Neural progenitor cell (in vitro differentiated cells): ENCODE measurements at places on chromosomes 6 and 20.
A peak's percentile ranks its signal among the peaks of the same experiment; 100 is the strongest.

- peak overlapping the region; percentile 60 for H3K27ac ChIP-seq
- H3K4me1 ChIP-seq, result peaks cover 27% of the 10 kb centered on the region
- DNase-seq, result peak; percentile 83
- H3K36me3 ChIP-seq, result no peaks in the 10 kb centered on the region
- H3K27me3 ChIP-seq, result no peaks in the 10 kb centered on the region
These were observed 353 bp downstream of the TRAM2 start for GRCh38 chr6:52576392-52577021.

DNA sequence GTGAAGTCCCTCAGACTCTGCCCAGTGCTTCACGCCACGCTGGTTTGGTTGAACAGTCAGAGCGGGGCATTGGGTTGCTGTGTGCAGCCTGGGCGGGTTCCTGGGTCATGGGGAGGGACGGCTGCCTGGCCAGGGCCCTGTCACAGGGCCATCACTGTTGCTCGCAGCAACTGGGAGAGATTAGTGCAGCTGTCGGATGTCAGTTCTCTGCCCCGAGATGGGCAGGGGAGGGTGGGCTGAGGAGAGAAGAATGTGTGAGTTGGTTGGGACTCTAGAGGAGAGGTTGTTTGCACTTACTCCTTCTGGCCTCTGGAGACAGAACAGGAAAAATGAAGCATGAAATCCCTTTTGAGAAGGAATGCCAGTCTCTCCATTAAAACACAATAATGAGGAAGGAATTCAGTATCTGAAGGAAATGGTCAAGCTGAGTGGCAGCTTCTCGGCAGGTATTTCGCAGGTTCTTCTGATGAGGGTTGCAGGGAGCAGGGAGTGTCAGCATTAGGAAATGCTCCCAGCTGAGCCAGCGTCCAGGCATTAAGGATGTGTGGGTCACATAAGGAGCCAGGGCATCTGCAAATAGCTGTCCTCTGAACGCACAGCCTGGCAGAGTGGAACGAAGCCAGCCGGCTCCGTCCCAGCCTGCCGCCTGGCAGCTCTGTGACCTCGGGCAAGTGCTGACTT lies 95.9 kb downstream of the SSR1 start:
- peak; percentile 82 for DNase-seq
- H3K4me3 ChIP-seq, result no peak overlapping the region
- peak overlapping the region; percentile 5 for H3K27ac ChIP-seq
- no peaks in the 10 kb centered on the region for H3K36me3 ChIP-seq
- H3K4me1 ChIP-seq, result peaks cover 36% of the 10 kb centered on the region
- no peaks in the 10 kb centered on the region for H3K27me3 ChIP-seq

GRCh38 chr6:35706468-35706867 lies 17.8 kb upstream of the FKBP5 start:
- no peak for DNase-seq
- no peaks in the 10 kb centered on the region for H3K36me3 ChIP-seq
- no peak overlapping the region for H3K27ac ChIP-seq
- H3K27me3 ChIP-seq, result no peaks in the 10 kb centered on the region

GRCh38 chr20:41572010-41572572 lies 46.1 kb downstream of the CHD6 start:
- no peaks in the 10 kb centered on the region for H3K36me3 ChIP-seq
- no peaks in the 10 kb centered on the region for H3K27me3 ChIP-seq
- DNase-seq, result no peak

DNA sequence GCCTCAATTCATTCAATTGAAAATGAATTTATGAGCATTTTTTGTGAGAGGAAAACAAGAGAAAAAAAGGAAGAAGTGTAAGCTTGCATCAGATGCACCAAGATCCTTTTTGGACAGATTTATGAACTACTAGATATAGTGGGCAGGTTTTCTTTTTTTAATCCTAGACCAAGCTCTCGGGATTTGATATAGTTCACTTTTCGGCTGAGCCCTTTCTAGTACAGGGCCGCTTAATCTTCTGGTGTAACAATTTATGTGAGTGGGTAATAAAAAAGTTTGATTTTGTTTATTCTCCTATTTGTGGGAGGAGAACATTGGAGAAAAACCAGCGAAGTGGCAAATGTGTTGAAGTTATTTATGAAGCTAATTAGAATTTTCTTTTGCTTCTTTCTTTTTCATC lies 538.0 kb downstream of the UTRN start:
- H3K36me3 ChIP-seq, result peaks cover 3% of the 10 kb centered on the region

DNA sequence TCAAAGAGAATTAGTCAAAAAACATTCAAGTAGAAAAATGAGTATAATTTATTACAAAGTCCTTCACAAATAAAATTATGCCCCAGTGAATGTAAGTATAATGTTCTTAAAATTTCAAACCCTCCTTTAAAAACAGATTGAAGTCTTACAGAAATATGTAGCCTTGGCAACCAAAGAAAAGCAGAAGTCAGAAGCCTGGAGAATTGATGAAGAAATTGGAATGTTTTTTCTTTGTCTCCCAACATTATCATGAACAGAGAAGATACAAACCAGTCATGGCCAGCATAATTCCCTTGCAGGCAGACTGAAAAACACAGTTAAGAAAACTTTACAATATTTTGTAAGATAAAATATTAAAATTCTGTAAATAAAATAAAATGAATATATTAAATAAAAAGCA lies 221.9 kb downstream of the TBC1D32 start:
- H3K4me3 ChIP-seq, result no peak overlapping the region
- H3K27ac ChIP-seq, result no peak overlapping the region
- no peaks in the 10 kb centered on the region for H3K4me1 ChIP-seq
- no peaks in the 10 kb centered on the region for H3K36me3 ChIP-seq
- H3K27me3 ChIP-seq, result no peaks in the 10 kb centered on the region

DNA sequence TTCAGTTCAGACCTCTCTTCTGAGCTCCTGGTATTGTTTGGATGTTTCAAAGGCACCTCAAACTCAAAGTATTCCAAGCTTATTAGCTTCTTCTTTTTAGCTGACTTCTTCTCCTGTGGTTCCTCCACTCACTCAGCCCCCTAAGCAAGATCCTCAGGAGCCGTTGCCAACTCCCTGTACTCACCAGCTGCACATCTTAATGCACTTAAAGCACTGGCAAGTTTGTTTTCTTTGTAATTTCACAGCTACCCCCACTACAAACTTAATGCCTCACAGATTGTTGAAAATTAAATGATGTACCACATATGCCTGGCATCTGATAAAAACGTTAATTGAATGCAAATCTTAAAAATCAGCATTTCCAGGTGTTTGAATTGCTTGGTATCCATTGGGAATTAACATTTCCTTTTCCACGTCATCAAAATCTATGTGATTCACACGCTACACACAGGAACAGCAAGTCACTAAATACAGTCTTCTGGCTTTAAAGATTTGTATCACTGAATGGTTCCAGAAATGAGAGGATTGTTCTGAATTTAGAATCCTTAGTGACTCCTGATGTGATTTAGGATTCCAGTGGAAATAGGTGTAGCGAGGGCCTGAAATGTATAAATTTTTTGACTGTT lies 24.5 kb downstream of the CALHM6 start:
- DNase-seq, result no peak
- H3K4me3 ChIP-seq, result no peak overlapping the region
- H3K27ac ChIP-seq, result no peak overlapping the region
- no peaks in the 10 kb centered on the region for H3K27me3 ChIP-seq

GRCh38 chr20:9884666-9885065 lies 45.8 kb upstream of the PAK5 start:
- no peaks in the 10 kb centered on the region for H3K36me3 ChIP-seq
- H3K27me3 ChIP-seq, result no peaks in the 10 kb centered on the region

DNA sequence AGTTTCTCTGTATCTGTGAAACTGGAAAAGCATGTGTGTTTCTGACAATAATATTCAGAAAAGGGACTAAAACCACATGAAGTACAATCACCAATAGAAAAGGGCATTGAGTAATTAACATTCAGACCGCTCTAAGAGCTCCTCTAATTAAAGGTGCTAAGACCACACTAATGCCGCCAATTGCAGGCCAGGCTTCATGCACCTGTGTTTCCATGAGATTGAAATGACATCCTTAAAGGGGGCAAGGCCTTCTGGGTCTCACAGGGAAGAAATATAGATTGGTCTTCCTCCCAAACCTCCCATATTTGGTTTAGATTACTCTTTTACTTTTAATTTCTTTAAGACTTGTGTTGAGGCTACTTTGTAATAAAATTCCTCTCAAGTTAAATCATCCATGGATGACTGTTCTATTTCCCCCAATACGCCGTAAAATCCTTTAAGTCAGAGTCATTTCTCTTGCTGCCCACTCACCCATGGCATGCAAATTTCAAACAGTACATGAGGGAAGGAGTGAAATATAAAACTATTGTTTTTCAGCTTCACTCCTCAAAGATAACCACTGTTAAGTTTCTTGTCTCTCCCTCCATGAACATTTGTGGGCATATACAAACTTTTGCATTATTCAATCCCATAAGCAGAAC lies 110.6 kb downstream of the UBE3D start:
- H3K27me3 ChIP-seq, result no peaks in the 10 kb centered on the region
- H3K4me3 ChIP-seq, result no peak overlapping the region
- peaks cover 10% of the 10 kb centered on the region for H3K36me3 ChIP-seq

GRCh38 chr6:157873735-157874344 lies 50.8 kb downstream of the SNX9 start:
- H3K27me3 ChIP-seq, result no peaks in the 10 kb centered on the region
- no peak overlapping the region for H3K27ac ChIP-seq
- DNase-seq, result peak; percentile 81
- H3K4me1 ChIP-seq, result peaks cover 3% of the 10 kb centered on the region
- no peaks in the 10 kb centered on the region for H3K36me3 ChIP-seq

DNA sequence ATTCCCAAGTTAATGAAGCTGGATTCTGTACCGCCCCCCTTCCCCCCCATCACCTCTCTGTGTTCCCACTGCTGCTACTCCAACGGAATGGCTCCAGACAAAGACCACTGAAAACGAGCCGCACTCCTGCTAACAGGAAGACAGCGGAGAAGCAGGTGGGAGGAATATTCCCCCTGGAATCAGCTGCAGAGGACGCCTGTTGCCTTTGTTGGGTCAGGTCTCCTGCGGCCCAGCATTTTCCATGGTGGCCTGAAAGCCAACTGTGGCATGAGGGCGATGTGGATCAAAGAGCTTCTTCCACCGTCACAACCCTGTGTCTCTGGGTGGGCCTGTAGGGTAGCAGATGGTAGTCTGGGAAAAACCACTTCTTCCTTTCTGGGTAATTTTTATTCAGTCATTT lies 16.8 kb downstream of the AAR2 start:
- no peaks in the 10 kb centered on the region for H3K36me3 ChIP-seq
- DNase-seq, result peak; percentile 22
- no peaks in the 10 kb centered on the region for H3K27me3 ChIP-seq
- no peak overlapping the region for H3K27ac ChIP-seq
- peaks cover 13% of the 10 kb centered on the region for H3K4me1 ChIP-seq
- no peak overlapping the region for H3K4me3 ChIP-seq

GRCh38 chr20:22794200-22794599 lies 209.8 kb upstream of the FOXA2 start:
- no peaks in the 10 kb centered on the region for H3K36me3 ChIP-seq
- no peak overlapping the region for H3K4me3 ChIP-seq
- no peak for DNase-seq

- no peaks in the 10 kb centered on the region for H3K4me1 ChIP-seq
- H3K27ac ChIP-seq, result no peak overlapping the region
- H3K4me3 ChIP-seq, result no peak overlapping the region
- no peak for DNase-seq
- H3K36me3 ChIP-seq, result no peaks in the 10 kb centered on the region
These were observed 107.0 kb downstream of the ESR1 start for GRCh38 chr6:151914484-151914883.

- DNase-seq, result no peak
- H3K4me1 ChIP-seq, result peaks cover 2% of the 10 kb centered on the region
- no peaks in the 10 kb centered on the region for H3K27me3 ChIP-seq
- no peaks in the 10 kb centered on the region for H3K36me3 ChIP-seq
- no peak overlapping the region for H3K4me3 ChIP-seq
- no peak overlapping the region for H3K27ac ChIP-seq
These were observed 18.9 kb upstream of the CCN5 start for GRCh38 chr20:44696315-44696714.

- H3K36me3 ChIP-seq, result no peaks in the 10 kb centered on the region
- no peak for DNase-seq
- no peak overlapping the region for H3K4me3 ChIP-seq
- H3K27me3 ChIP-seq, result no peaks in the 10 kb centered on the region
- no peak overlapping the region for H3K27ac ChIP-seq
- H3K4me1 ChIP-seq, result peaks cover 9% of the 10 kb centered on the region
These were observed 41.8 kb upstream of the MTRF1L start for GRCh38 chr6:153044295-153044694.

DNA sequence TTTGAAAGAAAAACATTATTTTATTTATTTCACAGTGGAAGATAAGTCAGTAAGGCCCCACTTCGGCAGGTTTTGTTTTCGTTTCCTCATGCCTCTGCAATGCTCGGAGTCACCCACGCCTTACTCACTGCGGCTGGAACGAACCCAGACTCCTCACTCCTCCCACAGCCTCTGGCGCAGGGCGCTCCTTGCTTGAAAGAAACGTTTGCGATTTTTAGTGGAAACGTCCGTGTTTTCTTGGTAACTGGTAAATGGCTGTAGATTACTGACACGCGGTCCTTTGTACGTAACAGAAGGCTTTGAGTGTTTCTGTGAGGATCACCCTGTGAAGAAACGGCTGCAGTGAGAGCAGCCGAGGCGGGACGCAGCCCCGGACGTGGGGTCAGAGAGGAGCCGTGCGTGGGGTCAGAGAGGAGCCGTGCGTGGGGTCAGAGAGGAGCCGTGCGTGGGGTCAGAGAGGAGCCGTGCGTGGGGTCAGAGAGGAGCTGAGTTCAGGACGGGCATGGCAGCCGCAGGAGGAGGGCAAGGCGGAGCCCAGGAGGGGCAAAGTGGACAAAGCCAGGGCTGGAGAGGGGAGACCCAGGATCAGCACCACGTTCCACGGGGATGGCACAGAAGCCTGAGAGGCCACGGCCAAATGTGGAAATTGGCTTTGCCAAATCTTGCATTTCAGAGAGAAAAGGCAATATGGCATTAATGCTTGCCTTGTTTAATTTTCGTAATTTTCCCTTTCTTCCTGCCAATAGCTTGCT lies 198.6 kb upstream of the THBS2 start:
- H3K27ac ChIP-seq, result no peak overlapping the region
- H3K4me1 ChIP-seq, result peaks cover 5% of the 10 kb centered on the region
- DNase-seq, result no peak
- no peaks in the 10 kb centered on the region for H3K27me3 ChIP-seq
- no peak overlapping the region for H3K4me3 ChIP-seq

GRCh38 chr20:47368301-47368700 lies 11.8 kb upstream of the ZMYND8 start:
- H3K36me3 ChIP-seq, result no peaks in the 10 kb centered on the region
- no peaks in the 10 kb centered on the region for H3K27me3 ChIP-seq
- peak; percentile 65 for DNase-seq
- H3K27ac ChIP-seq, result peak overlapping the region; percentile 88

- no peaks in the 10 kb centered on the region for H3K27me3 ChIP-seq
- H3K36me3 ChIP-seq, result no peaks in the 10 kb centered on the region
- no peak for DNase-seq
- no peak overlapping the region for H3K4me3 ChIP-seq
These were observed 133.8 kb upstream of the CCN2 start for GRCh38 chr6:132084811-132085509.

DNA sequence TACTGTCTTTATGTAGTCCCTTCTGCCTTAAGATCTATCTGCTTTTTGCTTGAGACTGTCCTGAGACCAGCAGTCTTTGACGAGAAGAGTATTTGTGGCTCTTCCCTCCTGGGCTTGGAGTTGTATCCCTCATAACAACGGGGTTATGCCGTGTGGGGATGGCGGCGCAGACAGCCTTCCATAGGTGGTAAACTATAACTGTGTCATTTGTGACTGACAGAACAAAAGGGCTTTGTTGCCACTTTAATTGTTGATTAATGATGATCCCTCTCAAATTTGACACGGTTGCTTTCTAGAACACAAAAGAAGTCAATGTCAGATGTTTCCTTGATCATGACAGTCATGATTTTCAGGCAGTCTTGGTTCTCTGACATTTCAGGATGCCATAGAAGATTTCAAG lies 196.6 kb downstream of the JARID2 start:
- no peak for DNase-seq
- peaks cover 75% of the 10 kb centered on the region for H3K4me1 ChIP-seq
- no peak overlapping the region for H3K27ac ChIP-seq
- no peaks in the 10 kb centered on the region for H3K27me3 ChIP-seq
- H3K4me3 ChIP-seq, result no peak overlapping the region
- H3K36me3 ChIP-seq, result no peaks in the 10 kb centered on the region
